Lower lobe of right lung (tissue), 2 donors: ENCODE measurements at places on chromosomes 7 and 10. TPM values are rescaled to one million over a fixed set of nuclear protein-coding genes. Genes with fewer than 3 reads are reported as not detected.

The ARHGAP22 gene
- 9.6 TPM for total RNA-seq

The SOSTDC1 gene
- 8.7 TPM for total RNA-seq

DNA sequence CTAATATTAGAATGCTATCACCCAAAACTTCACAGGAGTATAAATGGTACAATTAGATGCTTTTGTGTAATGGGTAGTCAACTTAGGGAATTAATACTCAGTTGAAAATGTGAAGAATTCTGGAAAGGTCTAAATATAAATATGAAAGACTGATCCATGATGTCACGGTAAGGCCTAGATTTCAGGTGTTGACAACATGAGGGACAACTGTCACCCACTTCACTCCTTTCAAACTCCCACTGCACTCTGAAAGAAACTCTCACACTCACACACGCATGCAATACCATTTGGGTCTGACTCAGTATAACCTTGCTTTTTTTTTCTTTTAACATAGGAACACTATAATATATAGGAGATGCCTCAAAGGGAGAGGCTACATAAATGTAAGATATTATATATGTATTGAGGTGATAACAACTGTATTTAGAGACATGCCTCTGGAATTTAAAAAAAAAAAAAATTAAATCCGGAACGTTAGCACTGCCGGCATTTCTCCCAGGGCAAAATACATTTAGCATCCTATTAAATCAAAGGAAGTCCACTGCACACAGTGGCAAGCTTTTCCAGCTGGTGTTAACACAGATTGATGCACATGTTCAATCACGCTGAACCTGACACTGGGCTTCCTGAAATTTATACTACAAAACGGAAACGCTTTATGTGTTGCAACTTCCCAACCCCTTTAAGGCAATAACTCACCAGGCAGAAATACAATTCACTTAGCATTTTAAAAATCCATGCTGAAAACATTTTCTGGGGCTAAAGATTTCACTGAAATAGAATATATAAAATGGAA, 74.9 kb downstream of the RSU1 start:
- DNase-seq = no peak

GRCh38 chr10:24518981-24519597, 204.6 kb downstream of the ARHGAP21 start:
- DNase-seq = peak; percentile 48

DNA sequence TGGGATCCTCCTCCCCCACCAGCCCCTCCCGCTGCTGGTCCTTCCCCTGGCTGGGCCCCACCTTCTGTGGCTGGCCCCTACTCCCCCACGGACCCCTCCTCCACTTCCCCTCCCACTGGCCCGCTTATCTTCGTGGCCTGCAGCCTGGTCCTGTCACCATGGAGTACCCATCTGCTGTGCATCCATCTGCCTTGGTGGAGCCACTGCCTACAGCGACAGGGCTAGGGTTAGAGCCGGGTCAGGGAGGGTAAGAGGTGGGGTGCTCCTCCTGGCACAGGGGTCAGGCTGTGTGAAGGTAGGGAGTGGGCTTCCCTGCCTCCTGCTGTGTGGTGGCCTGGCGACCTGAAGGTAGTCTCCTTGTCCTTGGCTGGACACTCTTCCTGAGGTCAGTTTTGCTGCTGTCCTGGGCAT, 5.2 kb downstream of the ADCY1 start:
- DNase-seq = no peak

DNA sequence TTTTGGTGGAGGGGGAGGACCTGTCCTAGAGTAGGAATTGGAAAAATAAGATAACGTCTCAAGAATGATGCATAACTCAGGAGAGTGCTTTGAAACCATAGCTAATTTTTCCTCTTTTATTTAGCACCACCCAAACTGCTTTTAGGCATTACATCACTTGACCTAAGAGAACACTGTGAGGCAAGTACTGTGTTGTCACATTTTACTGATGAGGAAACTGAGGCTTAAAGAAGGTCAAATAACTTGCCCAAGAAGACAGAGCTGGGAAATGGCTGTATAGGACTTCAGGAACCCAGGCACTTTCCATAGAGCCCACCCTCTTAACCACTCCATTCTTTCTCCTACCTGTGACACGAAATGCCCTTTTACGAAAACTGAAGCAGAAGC, 21.4 kb downstream of the ADRB1 start:
- no peak for DNase-seq

GRCh38 chr7:1818575-1819258, 148.6 kb downstream of the ELFN1 start:
- peak; percentile 28 for DNase-seq

- no peak for DNase-seq
Observed at GRCh38 chr10:95841661-95842498, 65.9 kb upstream of the CC2D2B start.

- DNase-seq = peak; percentile 32
Observed at GRCh38 chr10:125093974-125094705, 66.2 kb downstream of the CTBP2 start.

- DNase-seq = no peak
Observed at GRCh38 chr10:101139421-101139911, 8.4 kb downstream of the TLX1 start.

GRCh38 chr7:33722383-33723101, 182.8 kb upstream of the BMPER start:
- no peak for DNase-seq

DNA sequence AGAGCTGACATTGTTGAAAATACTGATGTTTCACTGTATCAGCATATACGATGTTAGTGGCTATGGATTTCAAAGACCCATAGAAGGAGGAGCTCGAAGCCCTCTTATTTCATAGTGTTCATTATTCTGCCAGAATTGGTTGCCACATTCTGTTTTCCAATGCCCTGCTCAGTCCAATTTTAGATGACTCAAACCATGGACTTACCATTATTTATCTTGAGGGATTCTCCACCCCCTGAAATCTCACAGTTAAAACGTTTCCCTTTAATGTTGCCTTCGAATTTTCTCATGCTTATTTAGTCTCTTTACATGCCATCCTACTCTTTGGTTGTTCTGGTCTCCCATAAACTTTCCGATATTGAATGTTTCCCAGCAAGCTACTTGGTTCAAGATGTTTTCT, 264.5 kb downstream of the HDAC9 start:
- DNase-seq = no peak
